ENCODE measurements at places on chromosomes 12 and 14. TPM values are rescaled to one million over a fixed set of nuclear protein-coding genes. Genes with fewer than 3 reads are reported as not detected.
A peak's percentile ranks its signal among the peaks of the same experiment; 100 is the strongest.

Gene TRPV4
- total RNA-seq, result 5.4 TPM

DNA sequence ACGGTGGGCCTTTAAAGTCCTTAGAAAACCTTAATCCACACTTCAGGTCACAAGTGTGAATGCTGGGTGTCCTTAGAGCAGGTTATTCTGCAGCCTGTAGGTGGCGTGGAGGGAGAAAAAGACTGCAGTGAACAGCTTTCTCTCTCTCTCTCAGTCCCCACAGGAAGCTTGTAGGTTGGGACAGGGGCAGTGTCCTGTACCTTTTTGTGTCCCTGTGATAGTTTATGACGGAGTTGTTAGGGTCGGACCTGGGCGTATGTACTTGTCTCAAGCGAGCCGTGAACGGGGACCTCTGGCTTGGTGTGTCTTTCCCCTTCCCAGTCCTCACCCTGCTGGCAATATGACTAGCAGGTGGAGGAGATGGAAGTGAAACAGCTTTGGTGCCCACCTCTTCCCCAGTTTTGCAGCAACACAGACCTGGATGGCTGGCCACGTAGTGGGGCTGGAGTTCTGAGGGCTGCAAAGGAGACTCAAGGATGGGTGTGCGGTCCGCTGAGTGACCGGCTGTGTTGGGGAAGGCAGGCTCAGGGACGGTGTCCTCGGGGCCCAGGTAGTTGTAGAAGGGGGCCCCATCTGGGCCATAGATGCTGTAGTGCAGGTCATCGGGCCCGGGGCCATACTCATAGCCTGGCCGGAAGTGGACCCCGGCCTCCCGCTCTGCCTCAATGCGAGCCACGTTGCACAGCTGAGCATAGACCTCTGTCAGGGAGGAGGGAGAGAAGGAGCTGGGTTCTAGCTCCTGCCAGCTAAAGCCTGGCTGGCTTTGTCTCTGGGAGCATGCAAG lies 8.9 kb downstream of the ISCA2 start:
- DNase-seq, result no peak

Gene ADSS1
- total RNA-seq, result 11.0 TPM

Gene NFE2
- 8.6 TPM for total RNA-seq

Gene BTG1
- 103 TPM for total RNA-seq

- DNase-seq, result no peak
Measured at GRCh38 chr12:108668063-108668462, 34.4 kb upstream of the SELPLG start.

DNA sequence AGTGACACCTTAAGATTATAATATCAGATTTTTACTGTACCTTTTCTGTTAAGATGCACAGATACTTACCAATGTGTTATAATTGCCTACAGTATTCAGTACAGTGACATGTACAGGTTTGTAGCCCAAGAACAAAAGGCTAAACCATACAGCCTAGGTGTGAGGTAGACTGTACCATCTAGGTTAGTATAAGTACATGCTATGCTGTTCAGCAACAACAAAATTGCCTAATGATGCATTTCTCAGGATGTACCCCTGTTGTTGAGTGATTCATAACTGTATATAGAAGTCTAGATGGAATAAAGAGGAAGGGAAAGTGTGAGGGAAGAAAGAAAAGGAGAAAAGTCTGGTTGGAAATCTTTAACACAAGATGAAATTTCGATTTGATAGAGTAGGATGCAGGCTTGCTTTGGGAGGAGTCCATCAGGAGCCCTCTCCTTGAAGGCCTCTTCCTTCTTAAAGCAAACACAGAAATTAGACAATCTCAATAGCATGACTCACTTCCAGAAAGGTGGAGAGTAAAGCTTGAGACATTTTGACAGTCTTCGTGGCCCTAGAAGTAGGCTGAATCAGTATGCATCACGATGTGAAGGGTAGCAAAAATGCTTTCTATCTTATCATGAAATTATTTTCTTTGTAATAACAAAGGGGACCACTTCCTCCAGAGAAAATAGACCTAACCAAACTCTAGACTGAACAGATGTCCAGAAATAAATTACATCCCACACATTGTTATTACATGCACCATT lies 191.5 kb downstream of the SYT1 start:
- DNase-seq, result no peak

Gene NABP2
- total RNA-seq, result 23.7 TPM

GRCh38 chr12:6699259-6699988 lies 1.2 kb downstream of the PIANP start:
- DNase-seq, result peak; percentile 37

- no peak for DNase-seq
Measured at GRCh38 chr12:46556819-46557524, 184.4 kb upstream of the SLC38A2 start.

DNA sequence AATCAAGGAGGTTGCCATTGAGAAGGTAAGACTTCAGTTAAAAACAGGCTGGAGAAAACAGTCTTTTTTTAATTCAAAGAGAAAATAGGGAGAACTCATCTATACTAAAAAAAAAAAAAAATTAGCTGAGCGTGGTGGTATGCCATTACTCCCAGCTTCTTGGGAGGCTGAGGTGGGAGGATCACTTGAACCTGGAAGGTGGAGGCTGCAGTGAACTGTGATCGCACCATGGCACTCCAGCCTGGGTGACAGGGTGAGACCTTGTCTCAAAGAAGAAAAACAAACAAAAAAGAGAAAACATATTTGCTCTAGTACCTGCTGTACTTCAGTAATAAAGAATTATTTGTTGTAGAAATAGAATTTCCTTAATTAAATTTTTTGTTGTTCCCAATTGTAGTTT lies 68.6 kb downstream of the DNAH10 start:
- DNase-seq, result no peak

DNA sequence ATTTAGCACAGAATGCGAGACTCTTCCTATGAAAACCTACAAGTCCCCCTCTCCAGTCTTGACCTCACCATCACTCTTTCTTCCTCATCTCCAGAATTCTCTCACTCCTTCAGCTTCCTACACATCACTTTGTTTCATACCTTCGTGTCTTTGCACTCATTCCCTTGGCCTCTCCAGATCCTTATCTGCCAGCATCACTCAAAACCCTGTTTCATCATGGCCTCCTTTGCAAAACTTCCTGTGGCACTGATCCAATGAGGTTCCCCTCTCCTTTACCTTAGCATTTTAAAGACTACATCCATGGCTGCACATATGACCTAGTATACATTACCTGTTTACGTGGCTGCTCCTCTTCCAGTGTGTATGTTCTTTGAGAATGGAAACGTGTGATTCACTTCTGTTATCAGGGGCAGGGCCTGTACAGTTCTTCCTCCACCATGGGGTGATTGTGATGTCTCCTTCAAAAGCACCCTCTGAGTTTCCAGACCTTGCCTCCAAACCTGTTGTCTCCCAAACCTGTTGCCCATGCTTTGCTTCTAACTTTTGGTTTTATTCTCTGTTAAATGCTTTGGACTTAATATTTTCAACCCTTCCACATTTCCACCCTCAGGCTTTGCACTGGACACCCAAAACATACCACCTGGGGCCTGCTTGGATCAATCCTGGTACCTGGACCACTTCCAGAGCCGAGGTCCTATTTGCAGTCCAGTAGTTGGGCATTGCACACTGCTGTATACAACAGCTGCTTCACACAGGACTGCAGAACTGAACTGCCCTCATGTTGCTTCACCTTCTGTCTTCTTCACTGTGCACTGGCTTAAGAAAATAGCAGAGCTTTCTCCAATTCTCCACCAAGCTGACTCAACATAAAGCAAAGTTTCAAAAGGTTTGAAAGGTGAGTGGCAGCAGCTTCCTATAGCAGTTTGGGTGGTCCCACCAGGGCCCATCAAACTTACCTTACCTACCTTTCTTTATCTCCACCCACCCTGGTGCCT lies 131.7 kb downstream of the LLPH start:
- no peak for DNase-seq

Gene SMARCD1
- total RNA-seq, result 86.5 TPM

DNA sequence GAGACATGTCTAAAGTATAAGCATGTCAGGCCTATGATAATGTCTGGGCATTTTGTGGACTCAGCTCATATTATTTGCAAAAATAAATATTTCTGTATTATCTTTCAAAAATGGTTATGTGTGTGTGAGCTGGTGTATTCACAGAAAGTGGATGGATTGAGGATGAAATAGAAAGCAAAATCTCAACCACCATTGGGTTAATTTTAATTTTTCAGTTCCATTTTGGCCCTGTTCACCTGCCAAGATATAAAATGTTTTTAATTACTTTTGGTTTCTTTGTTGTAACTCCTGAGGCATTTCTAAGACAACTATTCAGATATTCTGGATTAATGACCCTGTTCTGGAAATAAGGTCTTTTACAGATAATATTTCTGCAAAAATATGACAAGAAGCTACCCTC lies 232.7 kb upstream of the PPFIA2 start:
- DNase-seq, result no peak

GRCh38 chr12:33488036-33488435 lies 48.4 kb upstream of the SYT10 start:
- no peak for DNase-seq

DNA sequence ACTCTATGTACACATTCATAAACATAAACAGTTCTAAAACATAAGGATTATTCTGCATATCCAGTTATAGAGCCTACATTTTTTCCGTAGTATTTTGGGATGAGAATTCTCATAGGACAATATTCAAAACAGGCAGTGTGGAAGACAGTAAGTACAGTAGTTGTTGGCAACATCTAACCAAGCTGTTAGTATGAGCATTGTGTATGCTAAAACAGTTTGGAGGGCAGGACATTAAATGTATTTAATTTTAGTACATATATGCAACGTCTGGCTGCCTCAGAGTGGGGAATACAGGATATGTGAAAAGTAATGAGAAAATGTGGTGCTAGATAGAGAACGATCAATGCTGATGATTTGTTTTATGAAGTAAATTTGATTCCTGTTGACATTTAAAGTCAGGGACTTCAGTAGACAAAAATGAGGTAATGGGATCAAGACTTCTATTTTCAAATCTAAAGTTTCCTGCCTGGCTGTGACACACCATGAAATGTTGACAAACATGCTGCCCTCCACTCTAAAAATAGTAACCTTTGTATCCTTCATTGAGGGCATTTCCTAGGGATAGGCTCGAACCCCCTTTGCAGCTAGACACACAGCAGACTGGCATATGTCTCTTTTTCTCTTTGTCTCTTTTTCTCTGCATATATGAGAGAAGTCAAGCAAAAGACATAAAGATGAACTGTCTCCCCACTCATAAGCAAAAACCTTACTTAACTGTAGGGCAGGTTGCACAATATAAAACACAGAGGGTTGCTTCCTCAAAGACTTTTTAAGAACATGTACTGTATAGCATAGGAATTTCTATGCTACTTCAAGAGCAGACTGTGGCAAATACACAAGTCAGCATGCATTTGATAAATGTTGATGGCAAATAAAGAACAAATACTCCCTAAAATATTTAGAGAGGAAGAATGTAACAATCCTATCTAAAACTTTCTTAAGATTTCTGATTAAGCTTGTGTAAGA lies 75.5 kb upstream of the GTF2A1 start:
- DNase-seq, result no peak

Gene PARPBP
- 2.8 TPM for total RNA-seq

DNA sequence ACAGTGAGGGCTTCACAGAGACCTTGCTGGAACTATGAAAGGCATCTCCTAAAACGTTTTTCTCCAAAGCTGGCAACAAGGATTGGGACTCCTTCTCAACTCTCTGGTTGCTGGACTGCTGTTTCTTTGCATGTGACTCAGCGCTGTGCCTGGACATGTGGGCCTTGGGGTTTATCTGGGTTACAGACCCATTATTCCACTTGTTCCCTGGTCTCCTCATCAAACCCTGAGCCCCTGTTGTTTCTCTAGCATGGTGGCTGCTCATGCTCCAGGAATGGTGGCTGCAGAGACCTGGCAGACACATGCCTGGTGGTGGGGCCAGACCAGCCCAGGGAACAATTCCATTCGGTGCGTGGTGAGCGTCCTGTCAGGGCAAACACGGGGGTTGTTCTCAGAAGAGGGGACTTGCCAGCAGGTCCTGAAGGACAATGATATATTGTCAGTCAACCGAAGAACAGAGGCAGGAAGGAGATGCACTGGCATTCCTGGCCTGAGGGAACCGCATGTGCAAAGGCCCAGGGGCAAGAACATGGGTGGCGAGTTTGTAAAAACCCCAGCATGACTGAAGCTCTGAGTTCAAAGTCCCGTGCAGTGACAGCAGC lies 320.1 kb upstream of the RTL1 start:
- peak; percentile 36 for DNase-seq

Gene OR4L1
- total RNA-seq, result not detected

DNA sequence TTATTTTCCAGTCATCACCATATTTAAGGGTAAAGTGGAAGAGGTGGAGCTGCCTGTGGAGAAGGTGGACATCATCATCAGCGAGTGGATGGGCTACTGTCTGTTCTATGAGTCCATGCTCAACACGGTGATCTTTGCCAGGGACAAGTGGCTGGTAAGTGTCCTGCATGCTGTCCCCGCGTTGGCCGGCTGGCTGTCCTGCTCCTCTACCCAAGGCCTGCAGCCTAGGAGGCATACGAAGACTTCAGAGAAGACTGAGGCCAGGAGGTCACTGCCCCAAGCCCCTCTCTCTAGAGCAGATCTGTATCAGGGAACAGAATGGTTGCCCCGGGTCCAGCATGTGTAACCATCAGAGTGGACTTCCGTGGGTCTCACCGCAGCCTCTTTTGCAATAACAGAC lies 77.7 kb downstream of the PRMT8 start:
- DNase-seq, result peak; percentile 31

DNA sequence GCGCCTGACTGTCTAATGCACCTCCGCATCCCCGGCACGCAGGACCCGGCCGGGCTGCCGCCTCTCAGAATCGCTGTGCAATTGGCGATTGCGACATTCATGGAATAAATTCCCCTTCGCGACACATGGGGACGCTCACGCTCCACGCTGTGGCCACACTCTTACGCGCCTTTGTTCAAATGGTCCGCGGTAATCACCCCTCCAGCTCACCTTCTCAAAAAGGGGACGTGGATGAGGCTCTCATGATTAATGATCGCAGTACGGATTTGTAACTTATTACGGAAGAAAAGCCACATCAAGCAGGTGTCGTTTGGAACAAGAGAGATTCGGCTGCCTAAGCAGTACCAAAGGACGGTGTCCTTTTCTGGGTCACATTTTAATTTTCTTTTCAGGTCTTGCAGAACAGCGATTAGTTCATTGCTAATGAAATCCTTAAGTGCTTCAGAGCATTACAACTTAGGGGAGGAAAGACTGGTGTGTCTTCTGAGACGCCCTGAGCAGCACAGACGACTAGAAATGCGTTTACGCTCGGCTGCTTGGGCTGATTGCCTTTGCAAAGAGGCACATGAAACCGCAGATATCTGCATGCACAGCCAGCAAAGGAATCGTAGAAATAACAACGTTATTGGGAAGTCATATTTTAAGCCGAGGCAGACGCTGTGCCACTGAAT lies 37.3 kb upstream of the ADGRD1 start:
- peak; percentile 66 for DNase-seq

Gene ZDHHC22
- not detected for total RNA-seq

GRCh38 chr12:106892075-106892474 lies 63.6 kb upstream of the TMEM263 start:
- DNase-seq, result no peak

Data from suprapubic skin (tissue), 4 donors.